Activated CD4-positive, alpha-beta T cell treated with anti-CD3 and anti-CD28 coated beads, Interleukin-2, amount 50 U/mL, for 24 hours (primary cell): ENCODE measurements at places on chromosomes 13 and 19.

- DNase-seq = no peak
Measured at GRCh38 chr19:3359919-3360420, 6.4 kb upstream of the NFIC start.

DNA sequence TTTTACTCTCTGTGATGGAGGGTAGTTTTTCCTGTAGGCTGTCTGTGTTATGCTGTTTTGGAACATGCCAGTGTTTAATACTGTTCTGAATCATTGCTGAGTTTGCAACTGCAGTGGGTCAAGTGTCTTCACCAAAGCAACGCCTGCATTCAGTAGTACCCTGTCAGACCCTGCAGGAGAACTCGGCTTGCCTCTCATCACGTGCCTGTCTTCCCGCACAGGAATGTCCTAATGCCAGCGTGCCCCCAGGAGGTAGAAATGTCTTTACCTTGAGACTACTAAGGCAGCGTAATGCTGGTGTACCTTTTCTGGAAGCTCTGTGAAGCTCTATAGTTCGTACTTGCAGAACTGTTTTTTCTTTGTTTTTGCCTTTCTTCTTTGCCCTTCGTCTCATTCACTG lies 42.3 kb downstream of the POLR1D start:
- DNase-seq = no peak

GRCh38 chr19:54352546-54352945 lies 12.2 kb downstream of the LAIR1 start:
- DNase-seq = no peak

DNA sequence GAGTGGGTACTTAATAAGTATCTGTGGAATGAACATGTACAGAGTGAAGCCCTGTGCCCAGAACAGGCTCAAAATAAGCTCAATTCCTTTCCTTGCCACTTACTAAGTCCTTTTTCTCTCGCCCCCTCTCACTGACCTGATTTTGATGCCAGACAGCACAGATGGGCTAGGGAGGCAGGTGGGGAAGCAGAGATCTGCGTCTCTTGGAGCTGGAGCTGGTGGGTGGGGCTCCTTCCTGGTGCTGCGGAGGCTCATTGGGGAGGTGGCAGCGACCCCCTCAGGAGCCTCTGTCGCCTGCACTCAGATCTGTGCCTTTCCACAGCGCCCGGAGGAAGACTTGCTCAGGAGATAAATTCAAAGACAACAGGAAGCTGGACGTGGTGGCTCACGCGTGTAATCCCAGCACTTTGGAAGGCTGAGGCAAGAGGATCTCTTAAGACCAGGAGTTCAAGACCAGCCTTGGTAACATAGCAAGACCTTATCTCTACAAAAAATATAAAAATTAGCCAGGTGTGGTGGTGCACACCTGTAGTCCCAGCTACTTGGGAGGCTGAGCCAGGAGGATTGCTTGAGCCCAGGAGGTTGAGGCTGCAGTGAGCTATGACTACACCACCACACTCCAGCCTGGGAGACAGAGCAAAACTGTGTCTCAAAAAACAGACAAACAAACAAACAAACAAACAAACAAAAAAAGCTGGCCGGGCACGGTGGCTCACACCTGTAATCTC lies 14.6 kb downstream of the AKT2 start:
- DNase-seq = no peak

DNA sequence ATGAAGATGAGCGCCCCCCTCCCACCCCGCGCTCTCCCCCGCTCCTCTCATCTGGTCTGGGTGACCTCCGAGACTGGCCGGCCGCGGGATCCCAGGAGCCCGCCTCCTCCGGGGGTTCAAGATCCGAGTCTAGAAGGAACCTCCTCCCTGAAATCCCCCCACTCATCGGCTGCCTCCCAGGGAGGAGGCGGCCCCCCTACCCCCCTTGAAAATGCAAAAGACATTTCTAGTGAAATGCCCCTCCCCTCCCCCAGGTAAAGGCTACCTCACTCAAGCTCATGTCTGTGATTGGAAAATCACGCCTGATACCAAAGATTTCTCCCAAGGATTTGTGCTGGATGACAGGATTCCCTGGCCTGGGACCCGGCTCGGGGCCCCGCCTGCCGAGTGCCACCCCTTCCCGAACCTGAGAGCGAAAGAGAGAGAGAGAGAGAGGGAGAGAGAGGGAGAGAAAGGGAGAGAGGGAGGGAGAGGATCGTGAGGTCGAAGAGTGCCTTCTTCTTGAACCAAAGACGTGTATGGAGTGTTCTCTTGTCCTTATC lies 23.4 kb downstream of the ONECUT3 start:
- DNase-seq = no peak

GRCh38 chr19:20247016-20247683 lies 80.1 kb downstream of the ZNF486 start:
- DNase-seq = no peak

DNA sequence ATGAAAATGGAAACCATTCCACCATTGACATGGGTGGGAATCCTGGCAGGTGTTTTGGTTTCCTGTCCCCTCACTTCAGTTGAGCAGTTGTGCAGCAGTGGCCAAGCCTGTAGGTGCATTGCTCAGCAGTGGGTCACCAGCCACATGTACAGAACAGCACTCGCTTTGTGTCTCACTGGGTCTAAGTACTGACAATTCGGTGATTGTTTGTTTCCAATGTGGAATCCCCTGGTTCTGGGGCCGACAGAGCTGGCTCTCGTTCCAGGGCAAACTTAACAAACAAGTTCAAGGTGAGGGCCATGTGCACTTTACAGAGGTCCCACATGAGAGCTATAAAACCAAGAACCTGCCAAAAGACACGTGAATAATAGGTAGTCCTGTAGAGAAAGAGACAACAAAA lies 54.1 kb upstream of the SPATA13 start:
- no peak for DNase-seq

DNA sequence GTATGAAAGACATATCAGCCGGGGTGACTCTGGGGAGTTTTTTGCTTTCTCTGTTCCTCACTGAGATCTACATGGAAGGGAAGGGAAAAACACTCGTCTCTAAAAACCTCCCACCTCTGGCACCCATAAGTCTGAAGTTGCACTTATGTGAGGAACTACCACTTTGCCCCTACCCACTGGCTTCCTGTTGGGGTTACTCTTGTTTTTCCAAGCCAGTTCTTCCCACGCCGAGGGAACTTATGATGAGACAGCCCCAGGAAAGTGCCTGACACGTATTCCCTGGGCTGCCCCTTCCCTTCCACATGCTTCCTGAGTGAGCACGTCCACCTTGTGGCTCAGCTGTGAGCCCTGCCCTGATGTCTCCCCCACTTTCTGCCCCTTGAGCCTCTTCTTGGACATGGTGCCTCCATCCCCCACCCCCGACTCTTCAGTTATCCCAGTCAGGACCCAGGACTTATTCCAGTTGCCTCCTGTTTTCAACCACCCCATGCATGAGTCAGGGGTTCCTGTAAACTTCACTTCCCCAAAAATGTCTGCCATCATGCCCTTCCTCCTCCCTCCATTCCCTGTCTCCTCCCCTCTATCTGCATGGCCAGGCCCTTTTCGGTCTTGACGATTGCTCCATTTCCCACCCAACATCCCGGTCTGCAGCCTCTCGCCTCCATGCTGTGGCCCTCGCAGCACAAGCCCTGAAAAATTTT lies 5.1 kb upstream of the SIGLEC7 start:
- DNase-seq = no peak

DNA sequence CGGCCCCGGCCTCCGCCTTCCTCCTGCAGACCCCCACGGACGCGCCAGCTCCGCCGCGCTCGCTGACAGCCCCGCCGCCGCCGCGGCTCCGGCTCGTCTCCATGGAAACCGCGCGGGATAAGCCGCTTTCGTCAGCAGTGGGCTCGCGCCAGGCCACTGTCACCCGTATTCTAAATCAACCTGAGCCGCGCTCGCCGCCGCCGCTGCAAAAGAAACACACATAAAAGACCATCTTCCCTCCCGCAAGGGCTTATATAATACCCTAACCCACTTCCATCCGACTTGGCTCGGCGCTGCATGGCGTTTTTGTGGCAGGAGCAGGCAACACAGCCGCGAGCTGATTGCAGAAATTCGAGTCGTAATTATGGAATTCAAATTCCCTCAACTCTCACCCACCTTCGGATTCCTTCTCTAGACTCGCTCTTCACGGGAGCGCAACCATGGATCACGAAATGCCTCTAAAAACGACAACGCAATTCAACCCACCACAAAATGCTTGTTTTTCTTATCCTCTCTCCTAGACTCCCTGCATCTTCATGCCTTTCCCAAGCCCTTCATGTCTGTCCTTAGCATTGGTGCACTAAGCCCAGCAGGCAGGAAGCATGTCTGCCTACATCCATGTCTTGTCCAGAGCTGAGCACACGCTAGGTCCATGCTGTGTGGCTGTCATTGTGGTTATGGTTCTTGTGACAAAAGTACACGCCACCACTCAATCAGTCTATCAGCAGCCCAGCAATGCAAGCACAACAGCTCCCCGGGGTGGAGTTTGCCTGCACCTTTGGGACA lies at the start of gene AMER2:
Gene AMER2, minus strand, starts transcription at position 772 of the 786 bp plus-strand sequence. Its CDS starts 669 bp downstream, at position 103.
- no peak for DNase-seq
